AG08395 (cell line): ENCODE measurements at places on chromosomes 6 and 20.

GRCh38 chr6:52718550-52718949 is 44.7 kb downstream of the GSTA2 start:
- peak; percentile 29 for DNase-seq

DNA sequence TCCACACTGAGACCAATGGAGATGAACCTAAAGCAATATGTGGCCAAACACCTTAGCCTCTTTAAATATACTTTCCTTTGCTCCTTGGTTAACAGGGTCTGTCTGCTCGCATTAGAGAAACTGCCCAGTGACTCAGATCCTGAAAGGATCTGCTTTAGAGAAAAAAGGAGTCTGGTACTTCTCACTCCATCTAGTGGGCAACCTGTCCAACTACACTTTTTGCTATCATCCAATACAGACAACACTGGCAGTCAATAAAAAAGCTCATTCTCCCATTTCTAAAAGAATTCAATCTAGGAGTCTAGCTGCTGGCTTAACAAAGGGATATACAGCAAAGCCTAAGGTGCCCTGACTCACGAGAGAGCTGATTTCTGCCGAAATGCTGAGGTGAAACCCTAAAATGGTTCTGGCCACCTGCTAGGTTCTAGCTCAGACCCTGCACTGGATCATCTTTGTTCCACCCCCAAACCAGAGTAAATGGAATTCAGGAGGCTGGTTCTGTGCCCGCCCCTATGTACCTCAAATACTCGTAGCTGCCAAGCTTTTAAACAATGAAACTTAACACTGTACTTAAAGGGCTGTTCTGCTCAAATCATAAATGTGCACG is 11.5 kb downstream of the GNL1 start:
- DNase-seq = peak; percentile 80

GRCh38 chr6:154592199-154592860 is 81.8 kb upstream of the CNKSR3 start:
- no peak for DNase-seq

DNA sequence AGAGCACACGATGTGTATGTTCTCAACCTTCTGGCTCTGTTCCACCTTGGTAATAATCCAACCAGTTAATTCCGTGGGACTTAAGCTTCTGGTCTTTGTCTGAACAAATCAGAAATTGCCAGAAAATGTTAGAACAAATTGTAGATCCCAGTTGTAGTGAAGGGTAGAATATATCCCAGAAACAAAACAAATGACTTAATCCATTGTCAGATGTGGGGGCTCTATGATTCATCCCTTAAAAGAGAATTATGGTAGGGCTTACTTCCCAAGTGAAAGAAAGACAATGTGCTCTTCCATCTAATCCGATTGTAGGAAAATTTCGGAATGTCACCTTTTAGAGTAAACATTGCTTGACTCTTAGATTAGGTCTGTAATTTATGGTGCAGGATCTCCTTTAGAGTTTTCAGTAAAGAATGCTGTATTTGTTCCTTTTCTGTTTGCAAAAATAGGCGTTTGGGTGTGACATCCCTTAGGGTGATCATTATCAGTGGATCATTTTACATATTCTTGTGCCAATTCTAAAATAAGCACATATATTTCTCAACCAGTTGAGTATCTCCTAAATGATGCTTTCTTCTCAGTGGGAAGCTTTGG is 234.5 kb upstream of the ZNF217 start:
- peak; percentile 70 for DNase-seq

GRCh38 chr6:143485967-143486366 is 25.6 kb downstream of the FUCA2 start:
- no peak for DNase-seq

DNA sequence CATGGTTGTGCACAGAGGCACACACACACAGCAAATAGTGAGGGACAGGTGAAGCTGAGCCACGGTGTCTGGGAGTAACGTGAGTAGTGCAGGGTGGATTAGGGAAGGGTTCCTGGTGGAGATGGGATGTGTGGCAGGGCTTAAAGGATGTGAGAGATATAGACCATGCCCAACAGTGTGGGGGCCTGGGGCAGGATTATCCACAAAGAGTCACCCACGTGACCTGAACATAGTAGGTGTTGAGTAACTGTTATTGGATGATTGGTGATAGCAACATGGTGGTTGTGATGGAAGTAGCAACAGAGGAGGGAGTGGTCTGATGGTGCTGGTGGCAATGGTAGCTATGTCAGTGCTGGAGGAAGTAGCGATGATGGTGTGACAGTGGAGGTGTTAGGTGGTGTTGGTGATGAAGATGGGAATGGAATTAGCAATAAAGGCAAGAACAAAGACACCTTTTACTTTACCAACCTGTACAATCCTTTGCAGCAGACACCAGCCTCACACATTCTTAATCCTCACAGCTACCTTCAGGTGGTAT is 135.1 kb downstream of the MRPL14 start:
- DNase-seq = no peak

DNA sequence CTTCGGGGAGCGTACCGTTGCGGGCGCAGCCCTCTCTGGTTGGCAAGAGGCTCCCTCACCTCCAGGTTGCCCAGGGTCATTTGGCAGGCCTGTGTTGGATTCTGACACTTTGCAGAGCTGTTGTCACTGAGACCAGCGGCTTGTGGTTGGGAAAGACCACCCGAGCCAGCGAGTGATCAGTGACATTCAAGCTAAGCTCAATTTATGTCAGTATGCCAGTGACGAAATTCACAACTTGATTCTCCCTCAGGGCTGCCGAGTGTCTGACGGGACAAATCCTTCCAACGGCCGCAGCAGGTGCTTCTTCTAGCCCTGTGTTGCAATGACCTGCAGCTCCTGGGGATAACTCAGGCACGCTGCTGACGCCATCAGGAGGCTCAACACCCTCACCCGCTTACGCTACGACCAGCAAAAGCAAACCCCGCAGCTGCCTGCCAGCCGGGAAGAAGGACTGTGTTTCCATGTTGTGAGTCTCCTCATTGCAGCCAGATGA is 16.9 kb upstream of the SLC22A2 start:
- DNase-seq = no peak

DNA sequence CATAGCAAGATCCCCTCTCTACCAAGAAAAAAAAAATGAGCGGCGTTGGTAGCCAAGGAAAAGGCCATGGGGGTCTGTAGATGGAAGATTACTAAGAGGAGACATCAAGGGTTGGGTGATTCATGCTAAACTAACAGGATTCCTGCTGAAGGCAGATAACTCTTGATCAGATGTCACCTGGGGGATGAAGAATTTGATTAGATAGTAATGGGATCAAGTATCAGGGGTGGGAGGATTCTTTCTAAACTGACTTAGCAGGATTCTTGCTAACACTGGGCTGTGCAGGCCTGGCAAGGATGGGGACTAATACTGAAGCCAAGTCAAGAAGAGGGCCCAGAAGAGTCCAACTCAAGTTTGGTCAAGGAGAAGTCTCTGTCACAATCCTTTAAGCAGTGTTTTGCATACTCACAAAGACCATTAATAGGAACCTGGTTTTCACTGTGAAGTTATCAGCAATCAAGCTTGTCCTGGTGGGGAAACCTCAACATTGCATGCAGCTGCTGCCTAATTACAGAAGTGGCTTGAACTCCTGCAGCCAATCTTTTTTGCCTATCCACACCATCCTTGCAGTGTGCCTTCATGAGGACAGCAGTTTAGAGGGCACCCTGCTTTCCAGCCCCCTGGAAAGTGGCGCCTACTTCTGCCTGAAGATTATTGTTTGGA is 61.3 kb downstream of the ANKRD6 start:
- no peak for DNase-seq
